ENCODE measurements at places on chromosomes 2 and 18.

GRCh38 chr2:226767056-226767813, 32.4 kb downstream of the IRS1 start:
- no peak for DNase-seq

DNA sequence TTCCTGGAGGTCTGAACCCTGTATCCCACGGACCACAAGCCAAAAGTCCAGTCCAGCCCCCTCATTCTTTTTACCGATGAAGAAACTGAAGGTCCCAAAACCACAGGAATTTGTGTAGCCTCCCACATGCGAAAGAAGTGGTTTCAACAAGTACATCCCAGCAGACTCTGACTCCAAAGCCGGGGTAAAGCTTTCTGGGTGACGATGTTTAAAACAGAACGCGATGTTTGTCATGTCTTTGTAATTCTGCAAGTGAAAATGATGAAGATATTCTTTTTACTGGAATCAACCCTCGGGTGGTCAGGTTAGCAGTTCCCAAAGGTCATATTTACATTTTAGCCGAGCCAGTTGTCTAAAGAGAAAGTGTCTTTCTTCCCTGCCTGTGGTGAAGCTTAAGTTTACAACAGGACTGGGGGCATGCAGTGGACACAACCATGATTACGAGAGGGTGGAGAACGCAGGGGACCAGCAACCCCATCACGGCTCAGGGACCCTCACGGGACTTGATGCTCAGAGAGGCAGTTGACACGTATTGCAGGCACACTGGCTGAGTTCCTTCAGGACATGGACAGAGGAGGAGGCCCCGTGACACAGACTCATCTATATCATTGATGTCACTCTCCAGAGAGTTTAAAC, 17.8 kb upstream of the TMEM131 start:
- no peak for DNase-seq

GRCh38 chr2:140639628-140640027, 1491.2 kb downstream of the LRP1B start:
- DNase-seq, result no peak

DNA sequence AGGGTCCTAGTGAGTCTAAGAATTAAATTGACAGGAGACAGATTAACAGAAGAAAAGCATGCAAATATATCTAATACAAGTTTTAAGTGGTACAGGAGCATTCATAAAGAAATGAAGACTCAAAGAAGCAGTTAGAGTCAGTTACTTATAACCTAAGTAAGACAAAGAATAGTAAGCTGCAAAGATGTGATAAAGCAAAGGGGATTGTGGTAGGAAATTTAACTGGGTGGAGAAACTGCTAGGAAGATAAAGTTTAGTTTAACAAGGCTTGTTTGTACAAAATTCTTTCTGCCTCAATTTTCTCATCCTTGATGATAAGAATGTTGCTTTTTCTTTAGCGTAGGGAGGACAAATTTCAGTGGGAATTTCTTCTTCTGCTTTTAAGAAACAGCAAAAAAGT, 35.5 kb upstream of the ST6GAL2 start:
- no peak for DNase-seq

- no peak for DNase-seq
These were observed 4.4 kb upstream of the SLC30A6 start for GRCh38 chr2:32161296-32161695.

GRCh38 chr18:73201940-73202339, 334.2 kb upstream of the NETO1 start:
- DNase-seq, result no peak

GRCh38 chr2:59233920-59234319, 992.8 kb upstream of the FANCL start:
- no peak for DNase-seq

GRCh38 chr2:66233981-66234380, 200.9 kb upstream of the MEIS1 start:
- no peak for DNase-seq

DNA sequence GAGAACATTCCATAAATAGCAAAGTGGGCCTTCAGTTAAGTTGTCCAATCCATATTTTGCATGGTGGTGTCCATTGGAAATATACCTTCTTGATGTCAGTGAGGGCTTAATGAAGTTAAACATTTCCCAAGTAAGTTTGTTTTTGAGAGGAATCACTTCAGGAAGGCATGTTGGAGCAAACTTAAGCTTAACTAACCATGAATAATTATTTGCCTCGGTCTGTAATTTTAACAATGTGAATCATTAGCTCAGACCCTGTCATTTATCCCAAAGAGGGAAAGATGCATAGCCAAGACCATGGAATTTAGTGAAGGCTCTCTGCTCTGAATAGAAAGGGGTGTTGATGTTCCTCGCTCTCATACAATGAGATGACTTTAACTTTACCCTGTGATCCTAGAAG, 47.4 kb downstream of the SPATS2L start:
- no peak for DNase-seq

- no peak for DNase-seq
These were observed 1884.0 kb upstream of the CELF4 start for GRCh38 chr18:39449566-39449965.

- no peak for DNase-seq
These were observed 53.2 kb downstream of the DIS3L2 start for GRCh38 chr2:232014681-232015080.

DNA sequence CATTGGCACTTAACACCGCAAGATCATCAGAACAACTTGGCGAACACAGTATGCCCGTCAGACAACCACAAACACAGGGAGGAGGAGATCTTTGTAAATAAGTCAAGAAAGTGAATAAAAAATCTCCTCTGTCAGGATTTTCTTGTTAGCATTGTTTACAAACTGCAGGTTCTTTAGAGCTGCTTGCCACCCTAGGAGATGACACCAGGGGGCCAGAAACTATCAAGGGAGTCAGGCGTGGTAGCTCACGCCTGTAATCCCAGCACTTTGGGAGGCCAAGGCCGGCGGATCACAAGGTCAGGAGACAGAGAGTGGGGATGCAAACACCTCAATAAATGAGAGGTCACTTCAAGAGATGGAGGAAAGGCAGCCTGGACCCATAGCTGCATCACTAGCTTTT, 428.1 kb downstream of the SETBP1 start:
- DNase-seq, result no peak

- DNase-seq, result no peak
These were observed 77.3 kb upstream of the RPL31 start for GRCh38 chr2:100924520-100925451.

GRCh38 chr18:63963615-63964256, 6.1 kb upstream of the SERPINB8 start:
- DNase-seq, result no peak

GRCh38 chr2:240213226-240213475, 72.7 kb upstream of the OTOS start:
- DNase-seq, result no peak

- no peak for DNase-seq
These were observed 34.8 kb downstream of the PTPRM start for GRCh38 chr18:7601936-7602335.

DNA sequence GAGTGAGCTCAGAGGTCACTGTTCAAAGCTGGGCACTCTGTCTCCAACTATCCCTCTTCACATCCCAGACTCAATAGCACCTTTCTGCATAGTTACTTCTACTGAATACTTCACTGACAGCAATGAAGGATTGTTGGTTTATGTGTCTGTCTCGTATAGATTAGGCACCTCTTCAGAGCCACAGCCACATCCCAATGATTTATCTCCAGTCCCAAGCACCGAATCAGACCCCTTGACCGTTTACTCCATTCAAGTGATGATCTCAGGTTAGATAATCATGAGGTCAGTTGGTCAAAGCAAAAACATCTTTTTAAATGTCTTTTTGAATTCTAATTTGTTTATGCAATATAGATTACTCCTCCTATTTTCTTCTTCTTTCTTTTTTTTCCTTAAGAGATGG, 14.7 kb downstream of the NEDD4L start:
- DNase-seq, result no peak

DNA sequence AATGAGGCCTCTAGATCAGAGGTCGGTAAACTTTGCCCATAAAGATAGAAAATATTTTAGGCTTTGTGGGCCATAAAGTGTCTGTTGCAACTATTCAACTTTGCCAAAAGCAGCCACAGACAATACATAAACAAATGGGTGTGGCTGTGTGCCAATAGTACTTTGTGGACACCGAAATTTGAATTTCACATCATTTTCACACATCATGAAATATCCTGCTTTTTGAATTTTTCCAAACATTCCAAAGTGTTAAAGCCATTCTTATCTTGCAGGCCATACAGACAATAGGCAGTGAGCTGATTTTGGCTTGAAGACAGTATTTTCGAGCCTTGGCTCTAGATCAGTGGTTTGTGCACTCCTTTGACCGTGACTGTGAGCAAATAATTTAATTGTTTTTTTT, 51.1 kb upstream of the EPC2 start:
- DNase-seq, result no peak

DNA sequence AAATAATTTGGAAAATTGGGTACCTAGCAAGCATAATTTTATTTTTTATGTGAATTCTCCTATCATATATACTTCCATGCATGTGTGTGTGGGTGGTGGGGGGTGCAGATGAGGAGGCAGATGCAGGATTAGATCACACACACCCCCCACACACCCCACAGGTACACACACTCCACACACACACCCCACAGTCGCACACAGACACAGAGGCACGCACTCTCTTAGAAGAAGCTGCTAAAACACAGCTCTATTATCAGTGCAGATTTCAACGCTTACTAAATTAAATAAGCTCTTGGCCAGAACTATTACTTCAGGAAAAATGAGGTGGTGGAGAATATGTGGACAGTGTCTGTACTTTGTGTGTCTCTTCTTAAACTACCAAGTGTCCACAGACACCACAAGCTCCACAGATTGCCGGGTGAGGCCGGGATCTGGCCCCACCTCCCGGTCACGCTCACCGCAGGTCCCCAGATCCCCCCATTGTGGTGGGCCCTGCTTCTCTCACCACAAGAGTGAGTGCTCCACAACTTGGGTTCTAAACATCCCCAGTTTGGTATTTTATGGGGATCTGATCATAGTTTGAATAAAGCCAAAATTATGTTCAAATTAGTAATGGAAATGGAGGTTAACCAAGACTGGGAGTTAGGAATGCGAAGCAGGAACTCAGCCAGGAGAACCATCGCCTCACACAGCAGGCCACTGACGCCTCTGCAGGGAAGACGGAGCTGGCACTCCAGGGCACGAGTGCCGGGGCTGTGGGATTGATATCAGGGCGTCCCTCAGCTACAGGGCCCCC, 102.1 kb downstream of the PXDN start:
- no peak for DNase-seq

GRCh38 chr2:112121682-112122254, 16.4 kb upstream of the FBLN7 start:
- DNase-seq, result no peak
